ENCODE measurements at places on chromosomes 7 and 10.

DNA sequence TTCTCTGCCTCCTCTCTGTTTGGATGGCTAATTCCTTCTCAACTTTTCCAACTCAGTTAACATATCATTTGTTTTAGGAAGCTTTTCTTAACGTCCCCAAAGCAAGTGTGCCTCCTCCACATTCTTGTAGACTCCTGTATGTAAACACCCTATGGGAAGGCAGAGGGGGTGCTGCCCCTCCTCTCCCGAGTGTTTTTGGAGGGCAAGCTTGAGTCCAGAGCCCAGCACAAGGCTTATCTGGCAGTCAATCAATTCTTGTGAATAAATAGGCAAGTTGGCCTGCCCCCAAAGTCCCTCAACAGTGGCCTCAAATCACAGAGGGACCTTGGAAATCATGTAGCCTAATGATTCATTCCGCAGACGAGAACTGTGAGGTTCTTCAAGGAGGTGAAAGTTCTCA lies 305.6 kb downstream of the RPS24 start:
- no peak for DNase-seq

GRCh38 chr7:80464211-80464610 lies 47.7 kb downstream of the GNAT3 start:
- DNase-seq: no peak

GRCh38 chr10:112261281-112261822 lies 21.8 kb upstream of the TECTB start:
- DNase-seq: no peak

DNA sequence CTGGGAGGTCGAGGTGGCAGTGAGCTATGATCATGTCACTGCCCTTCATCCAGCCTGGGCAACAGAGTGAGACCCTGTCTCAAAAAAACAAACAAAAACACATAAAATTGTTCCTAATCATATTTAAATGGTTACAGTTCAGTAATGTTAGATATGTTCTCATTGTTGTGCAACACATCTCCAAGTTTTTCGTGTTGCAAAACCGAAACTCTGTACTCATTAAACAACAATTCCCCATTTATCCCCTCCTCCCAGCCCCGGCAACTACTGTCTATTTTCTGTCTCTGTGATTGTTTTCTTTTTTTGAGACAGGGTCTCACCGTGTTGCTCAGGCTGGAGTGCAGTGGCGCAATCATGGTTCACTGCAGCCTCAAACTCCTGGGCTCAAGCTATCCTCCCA lies 16.1 kb upstream of the PRXL2A start:
- DNase-seq: no peak

GRCh38 chr7:3146571-3147226 lies 103.0 kb upstream of the CARD11 start:
- DNase-seq: no peak

DNA sequence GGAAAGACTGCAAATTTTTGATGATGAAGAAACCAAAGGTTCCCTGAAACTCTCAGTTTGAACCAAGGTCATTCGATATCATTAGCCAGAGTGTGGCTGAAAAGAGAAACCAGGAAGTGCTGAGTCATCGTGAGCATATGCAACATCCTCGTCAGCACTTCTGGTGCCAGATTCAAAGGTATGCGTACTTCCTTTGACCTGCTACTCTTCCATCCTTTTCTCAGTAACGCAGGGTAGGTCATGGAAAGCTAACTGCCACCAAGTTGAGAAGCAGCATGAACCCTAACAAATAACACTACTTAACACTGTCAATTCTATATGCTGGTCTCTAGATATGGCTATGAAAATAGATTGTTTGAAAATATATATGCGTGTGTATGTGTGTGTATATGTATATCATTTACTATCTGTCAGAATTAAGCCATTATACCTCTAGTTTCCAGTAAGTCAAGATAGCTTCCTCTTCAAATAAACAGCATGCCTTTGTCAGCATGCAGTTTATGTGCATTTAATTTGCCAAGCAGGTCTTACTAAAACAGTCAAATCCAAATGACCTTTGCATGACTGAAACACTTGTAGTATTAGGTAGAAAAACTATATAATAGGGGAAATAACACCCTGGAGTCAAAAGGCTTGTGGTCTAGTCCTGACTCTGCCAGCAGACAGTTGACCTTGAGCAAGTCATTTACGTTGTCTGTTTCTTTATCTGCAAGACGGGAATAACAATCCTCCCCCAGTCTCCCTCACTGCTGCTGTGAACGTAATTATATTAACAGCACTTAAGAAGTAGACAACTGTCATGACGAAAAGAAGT lies 26.4 kb downstream of the CDK6 start:
- peak; percentile 69 for DNase-seq

- no peak for DNase-seq
Measured at GRCh38 chr7:101527844-101528667, 101.0 kb downstream of the MYL10 start.
